Activated CD8-positive, alpha-beta memory T cell treated with anti-CD3 and anti-CD28 coated beads for 48 hours (primary cell): ENCODE measurements at places on chromosomes 7 and 10.

DNA sequence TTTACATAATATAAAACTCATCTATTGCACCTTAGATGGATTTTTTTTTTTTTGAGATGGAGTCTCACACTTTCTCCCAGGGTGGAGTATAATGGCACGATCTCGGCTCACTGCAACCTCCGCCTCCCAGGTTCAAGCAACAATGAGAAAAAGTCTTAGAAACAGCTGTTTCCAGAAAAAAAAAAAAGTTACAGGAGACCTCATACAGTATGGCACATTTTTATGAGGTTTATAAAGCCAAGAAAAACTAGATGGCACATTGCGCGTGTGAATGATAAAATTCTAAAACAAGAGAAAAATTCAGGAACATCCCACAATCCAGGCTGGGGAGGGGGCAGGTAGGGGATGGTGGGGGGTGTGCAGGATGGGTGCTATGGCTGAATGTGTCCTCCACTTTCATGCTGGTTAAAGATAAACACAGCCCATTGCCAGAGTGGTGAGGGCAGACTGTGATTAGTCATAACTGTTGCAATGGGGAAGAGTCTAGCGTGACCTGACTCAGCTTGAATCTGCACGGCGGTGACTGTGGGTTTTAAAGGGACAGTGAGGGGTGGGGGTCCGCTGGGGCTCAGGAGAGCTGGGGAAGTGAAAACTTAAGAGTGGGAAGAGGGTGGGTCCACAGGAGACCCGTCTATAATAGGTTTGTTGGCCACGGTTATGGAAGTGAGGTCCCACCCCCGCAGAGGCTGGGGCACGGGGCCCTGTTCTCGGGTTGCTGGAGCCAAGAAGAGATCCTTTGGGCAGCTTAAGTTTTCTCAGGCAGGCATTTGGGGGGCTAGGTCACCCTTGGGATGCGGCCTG, 11.9 kb upstream of the LRRC27 start:
- DNase-seq: no peak

DNA sequence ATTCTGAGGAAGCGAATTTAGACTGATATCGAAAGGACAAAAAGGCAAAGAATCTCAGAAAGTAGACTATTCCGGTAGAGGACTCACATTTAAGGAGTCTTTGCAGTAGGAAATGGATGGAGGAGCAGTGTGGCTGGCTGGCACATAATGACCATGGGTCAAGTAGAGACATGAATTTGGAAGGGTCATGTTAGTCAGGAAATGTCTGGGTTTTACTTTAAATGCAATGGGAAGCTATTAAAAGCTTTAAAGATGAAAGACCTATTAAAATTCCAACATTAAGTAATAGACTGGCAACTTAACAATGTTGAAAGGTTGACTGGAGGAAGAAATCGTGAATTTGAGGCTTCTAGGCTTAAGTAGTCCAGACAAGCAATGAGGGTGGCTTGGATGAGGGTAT, 90.0 kb upstream of the SEMA3C start:
- DNase-seq: no peak

DNA sequence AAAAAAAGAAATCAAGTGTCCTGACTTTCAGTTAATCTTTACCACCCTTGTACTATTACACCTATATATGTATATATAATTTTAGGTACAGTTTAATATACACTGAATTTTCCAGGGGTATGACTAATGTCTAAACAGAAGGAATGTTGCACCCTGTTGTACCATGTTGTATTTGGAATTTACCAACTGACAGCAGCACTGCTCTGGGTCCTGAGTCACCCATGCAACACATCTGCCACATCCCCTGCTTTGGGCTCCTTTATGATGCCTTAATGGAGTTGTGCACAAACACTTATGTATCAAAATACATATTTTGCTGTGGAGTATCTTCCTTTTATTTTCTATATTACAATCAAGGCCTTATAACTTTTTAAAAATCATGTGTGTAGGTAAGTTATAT, 21.2 kb downstream of the YAE1 start:
- no peak for DNase-seq

DNA sequence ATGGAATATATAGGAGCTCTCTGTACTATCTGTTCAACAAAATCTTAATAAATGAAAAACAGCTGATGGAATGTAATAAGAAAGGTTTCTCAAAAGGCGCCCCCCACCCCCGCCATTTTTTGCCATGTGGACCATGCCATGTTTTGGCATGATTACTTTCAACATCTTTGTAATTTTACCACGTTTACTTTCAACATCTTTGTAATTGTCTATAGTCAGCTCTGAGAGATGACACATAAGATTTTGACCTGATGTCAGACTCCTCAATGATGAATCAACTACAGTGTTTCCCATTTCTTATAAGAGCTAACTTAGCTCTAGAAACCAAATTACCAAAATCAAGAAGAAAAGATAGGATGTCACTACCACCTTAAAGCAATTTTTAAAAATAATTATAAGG, 144.9 kb upstream of the AHR start:
- DNase-seq: no peak

DNA sequence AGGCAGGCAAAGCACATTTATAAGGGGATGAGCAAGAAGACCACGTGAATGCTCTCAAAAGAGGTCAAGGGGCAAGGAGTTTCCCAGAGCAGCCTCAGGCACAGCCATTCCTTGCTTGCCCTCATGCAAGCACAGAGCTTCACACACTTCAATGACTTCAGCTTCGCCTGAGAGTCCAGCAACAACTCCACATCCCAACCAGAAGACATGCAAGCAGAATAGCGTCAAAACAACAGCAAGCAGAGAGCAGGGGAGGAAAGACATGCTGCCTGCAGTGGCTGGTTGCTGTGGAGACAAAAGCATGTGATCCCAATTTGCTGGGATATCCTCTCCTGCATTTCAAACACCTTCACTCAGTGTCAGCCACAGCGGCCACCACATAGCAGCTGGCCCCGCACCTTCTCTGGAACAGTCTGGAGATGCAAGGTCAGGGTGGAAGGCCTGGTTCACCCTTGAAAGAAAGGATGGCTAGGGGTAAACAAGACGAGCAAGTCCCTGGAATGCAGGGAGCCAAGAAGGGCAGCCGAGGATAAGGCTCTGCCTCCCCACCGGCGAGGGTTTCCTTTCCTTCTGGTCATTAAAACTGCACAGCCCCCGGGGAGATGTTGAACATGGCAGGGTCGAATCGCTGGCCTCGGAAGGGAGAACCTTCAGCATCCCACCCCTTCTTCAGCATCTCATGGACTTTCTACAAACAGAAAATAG, 60.2 kb upstream of the CAMK2B start:
- no peak for DNase-seq

- DNase-seq: no peak
These were observed 6.5 kb upstream of the TSPAN13 start for GRCh38 chr7:16747102-16747501.
